Activated T-cell treated with anti-CD3 and anti-CD28 coated beads, Interleukin-2, amount 50 U/mL, for 1 hour (primary cell): ENCODE measurements at places on chromosomes 7 and 10.

DNA sequence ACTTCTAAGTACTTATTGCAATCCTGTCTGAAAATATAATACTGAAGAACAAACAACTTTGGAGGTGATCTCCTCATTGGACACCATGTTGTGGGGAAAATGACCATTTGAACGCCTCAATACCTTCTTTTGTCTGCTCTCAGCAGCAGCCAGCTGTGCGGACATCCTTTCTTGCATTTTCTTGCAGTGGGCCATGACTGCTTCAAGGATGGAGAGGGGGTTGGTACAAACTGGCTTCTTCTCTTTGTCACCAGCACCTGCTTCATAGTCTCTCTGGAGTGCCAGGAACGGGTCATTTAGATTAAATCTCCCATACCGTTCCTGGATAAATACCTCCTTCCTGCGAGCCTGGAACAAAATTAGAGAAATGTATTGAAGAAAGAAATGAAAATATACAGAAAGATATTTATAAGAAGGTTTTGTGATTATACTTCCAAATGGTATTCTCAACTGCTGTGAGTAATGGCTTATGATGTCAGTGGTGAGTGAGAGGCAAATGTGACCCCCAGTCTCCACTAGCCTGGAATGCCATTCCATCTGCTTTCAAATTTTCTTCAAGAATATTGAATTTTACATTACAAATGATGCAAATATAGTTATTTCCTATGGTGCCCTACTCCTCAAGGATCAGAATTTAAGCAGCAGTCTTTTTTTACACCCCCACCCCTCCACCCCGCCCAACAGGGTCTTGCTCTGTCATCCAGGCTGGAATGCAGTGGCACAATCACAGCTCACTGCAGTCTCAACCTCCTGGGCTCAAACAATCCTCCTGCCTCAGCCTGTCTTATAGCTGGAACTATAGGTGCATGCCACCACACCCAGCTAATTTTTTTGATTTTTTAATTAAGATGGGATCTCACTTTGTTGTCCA is 62.4 kb downstream of the CTTNBP2 start:
- DNase-seq = no peak

DNA sequence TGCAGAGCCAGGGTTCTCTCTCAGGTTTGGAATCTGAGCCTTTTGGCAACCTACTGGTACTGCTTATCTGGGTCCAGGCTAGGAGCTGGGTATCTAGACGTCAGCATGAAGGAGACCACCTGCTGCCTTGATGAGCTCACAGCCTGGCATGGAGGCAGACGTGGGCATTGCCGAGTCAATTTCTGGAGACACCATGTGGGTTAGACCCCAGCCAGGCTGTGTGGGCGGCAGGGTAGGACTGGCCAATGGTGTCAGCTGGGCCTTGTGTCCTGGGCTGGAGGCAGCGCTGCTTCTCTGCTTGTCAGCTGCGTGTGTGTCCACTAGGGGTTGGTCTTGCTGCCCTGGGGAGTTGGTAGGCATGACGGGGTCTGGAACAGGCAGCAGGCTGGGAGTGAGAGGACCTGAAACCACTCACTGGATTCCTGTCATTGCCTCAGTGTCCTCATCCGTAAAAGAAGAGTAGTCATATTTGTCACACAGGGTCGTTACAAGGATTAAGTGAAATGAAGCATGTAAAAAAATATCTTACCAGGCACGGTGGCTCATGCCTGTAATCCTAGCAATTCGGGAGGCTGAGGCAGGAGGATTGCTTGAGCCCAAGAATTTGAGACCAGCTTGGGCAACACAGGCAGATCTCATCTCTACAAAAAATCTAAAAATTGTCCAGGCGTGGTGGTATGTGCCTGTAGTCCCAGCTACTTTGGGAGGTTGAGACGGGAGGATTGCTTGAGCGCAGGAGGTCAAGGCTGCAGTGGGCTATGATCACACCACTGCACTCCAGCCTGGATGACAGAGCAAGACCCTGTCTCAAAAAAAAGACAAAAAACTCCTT is 31.7 kb upstream of the ANKRD2 start:
- DNase-seq = no peak

GRCh38 chr10:88982366-88982765 is 8.2 kb upstream of the FAS start:
- DNase-seq = no peak

DNA sequence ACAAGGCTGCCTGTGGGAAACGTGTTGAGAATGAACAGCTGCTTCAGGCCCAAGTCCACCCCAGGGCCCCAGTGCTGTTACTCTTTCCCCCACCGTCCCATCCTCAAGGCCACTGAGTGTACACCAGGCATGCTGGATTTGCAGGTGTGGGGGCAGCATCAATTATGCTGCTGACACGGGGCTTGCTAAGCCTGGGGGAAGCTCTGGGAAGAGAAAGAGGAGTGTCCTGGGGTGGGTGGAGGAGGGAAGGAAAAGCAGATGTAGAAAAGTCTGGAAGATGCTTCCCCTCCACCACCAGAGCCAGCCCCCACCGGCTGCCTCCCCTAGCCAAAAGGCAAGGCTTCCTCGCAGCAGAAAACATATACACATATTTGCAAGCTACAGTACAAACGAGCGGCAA is 153.9 kb downstream of the CDH23 start:
- no peak for DNase-seq

DNA sequence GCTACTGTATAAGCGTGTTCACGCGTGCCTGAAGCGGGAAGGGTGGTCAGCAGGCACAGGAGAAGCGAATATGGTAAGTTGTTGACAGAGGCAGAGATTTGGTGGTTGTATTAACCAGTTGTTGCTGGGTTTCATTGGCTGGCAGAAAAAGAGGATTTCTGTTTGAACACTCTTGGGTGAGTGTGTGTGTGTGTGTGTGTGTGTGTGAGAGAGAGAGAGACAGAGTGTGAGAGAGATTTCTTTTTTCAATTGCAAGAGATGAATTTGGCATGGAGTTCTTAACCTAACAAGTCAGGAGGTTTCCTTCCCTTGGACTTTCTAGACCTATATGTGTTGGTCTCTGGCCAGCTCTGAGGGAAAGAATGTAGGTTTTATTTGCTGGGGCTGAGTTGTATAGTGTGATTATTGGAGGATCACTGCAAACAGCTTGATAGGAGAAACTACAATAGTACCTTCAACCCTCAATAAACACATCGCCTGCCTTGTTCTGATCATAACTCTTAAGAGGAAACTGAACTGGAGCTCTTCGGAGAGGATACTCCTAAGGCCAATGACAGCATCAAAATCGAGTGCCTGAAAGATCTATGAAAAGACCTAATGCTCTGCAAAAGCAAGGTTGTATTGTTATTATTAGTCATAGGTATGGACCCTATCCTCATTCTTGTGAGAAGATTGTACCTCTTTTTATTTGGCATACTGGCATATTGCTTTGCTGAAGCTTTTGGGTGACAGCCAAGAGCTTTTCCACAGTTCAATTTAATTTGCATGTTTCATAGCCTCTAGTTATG is 1.2 kb downstream of the MCU start:
- DNase-seq = no peak
